ENCODE measurements at places on chromosomes 6 and 20. TPM values are rescaled to one million over a fixed set of nuclear protein-coding genes. Genes with fewer than 3 reads are reported as not detected.

- no peak for DNase-seq
These were observed 137.0 kb upstream of the SULF2 start for GRCh38 chr20:47922269-47922668.

- DNase-seq: no peak
These were observed 454.8 kb downstream of the PHF3 start for GRCh38 chr6:64090352-64090751.

DNA sequence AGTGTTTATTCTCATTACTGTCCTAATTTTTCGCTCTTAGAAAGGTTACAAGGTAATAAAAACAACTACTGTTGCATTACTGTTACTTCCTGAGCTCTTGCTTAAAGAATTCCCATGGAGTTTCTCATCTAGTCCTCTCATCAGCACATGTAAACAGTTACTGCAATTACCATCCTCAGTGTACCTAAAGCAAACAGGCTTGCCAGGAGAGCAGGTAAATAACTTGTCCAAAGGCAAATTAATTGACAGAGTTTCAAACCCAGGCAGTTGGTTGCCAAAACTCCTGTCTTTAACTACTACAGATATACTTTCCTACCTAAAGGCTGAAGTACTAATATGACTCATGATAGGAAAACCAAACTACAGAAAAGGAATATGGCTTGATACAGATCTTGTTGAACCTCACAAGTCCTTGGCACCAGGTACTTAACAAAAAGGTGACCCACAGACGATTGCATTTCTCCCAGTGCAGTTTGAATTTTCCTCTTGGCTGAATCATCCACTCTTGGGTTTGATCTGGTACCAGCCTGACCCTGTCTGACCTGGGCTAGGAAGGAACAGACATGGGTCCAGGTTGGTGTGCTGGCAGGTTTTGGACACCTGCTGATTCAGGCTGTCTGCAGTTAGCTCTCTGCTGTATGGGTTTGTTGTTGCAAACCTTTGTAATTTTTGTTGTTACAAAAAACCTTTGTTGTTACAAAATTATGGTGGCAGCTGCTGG is 153.0 kb downstream of the CFAP61 start:
- DNase-seq: no peak

DNA sequence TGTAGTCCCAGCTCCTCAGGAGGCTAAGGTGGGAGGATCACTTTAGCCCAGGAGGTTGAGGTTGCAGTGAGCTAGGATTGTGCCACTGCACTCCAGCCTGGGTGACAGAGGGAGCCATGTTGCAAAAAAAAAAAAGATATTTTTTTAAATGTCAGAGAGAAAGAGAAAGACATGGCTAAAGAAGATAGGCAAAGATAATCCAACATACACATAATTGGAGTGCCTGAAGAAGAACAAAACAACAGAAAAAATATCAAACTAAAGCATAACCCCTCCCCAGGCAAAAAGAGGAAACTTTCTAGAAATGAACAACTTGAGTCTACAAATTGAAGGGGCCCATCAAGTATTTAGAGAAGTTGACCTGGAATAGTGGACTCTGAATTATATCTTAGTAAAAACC is 14.0 kb upstream of the GRM4 start:
- peak; percentile 14 for DNase-seq

DNA sequence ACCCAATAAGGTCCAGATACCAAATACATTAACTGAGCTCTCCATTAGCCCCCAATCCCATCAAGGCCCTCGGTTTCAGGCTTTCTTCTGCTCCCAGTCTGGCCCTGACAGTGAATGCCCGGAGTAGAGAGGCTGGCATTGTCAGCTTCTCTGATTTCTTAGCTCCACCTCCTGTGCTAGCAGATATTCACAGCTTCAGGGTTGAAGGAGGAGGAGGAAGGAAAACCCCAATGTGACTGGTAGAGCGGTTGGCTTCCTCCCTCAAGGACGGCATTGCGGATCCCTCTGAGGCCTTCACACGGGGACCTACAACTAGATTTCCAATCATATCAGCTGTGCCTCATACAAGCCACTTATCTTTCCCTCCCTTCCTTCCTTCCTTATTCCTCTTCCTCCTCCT is 164.1 kb upstream of the SYNDIG1 start:
- DNase-seq: no peak

DNA sequence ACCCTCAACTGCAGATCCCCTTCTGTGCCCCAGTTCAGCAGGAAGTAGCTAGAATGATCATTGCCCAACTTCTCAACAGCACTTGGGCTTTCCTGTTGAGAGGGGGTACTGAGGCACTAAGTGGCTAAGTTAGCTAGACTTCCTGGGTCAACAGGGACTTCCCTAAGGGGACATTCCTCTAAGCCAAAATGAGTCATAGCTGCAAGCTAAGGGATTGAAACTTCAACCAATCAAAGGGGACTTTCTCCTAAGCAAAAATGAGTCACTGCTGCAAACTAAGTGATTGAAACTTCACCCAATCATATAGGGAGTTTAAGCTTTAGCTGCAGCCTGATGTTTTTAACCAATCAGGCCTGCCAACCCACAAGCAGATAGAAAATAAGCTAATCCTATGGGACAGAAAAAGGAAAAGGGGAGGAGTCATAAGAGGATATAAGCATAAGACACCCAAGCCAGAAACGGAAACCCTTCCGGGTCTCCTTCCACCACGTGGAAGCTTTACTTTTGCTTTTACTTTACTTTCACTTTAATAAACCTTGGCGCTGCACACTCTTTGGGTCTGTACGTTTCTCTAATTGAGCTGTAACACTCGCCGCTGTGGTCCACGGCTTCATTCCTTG is 659.0 kb upstream of the HS3ST5 start:
- DNase-seq: peak; percentile 67

- no peak for DNase-seq
These were observed 54.2 kb downstream of the HIVEP1 start for GRCh38 chr6:12066297-12066696.

DNA sequence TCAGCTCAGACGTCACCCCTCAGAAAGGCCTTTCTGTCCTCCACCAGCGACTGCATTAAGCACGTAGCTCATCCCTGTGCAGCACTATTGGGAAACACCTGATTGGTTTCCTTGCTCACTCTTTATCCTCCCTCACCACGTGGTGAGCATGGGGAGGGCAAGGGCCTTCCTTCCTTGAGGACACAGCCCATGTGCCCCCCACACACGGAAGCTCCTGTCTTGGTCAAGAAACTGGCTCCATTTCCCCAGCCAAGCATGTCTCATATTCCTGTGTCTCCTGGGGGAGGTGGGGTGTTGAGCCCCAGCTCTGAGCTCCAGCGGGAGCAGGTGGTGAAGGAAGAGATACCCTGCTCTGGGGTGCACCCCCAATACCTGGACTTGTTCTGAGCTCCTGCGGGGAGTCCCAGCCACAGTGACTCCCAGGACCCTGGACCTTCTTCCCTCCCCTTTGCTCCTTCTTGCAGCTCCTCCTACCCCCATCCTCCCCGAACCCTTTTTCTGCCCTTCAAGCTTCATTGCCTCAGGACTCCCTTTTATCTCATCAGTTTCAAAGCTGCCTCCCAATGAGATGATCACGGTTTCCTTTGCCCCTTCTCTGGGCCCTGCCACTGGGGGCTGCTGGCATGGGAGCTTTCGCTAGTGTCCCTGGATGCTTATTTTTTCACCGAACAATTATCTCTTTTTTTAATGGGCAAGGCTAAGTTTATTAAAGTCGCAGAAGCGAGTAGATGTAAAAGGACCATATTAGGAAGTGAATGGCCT is 230.1 kb downstream of the TFAP2C start:
- no peak for DNase-seq

DNA sequence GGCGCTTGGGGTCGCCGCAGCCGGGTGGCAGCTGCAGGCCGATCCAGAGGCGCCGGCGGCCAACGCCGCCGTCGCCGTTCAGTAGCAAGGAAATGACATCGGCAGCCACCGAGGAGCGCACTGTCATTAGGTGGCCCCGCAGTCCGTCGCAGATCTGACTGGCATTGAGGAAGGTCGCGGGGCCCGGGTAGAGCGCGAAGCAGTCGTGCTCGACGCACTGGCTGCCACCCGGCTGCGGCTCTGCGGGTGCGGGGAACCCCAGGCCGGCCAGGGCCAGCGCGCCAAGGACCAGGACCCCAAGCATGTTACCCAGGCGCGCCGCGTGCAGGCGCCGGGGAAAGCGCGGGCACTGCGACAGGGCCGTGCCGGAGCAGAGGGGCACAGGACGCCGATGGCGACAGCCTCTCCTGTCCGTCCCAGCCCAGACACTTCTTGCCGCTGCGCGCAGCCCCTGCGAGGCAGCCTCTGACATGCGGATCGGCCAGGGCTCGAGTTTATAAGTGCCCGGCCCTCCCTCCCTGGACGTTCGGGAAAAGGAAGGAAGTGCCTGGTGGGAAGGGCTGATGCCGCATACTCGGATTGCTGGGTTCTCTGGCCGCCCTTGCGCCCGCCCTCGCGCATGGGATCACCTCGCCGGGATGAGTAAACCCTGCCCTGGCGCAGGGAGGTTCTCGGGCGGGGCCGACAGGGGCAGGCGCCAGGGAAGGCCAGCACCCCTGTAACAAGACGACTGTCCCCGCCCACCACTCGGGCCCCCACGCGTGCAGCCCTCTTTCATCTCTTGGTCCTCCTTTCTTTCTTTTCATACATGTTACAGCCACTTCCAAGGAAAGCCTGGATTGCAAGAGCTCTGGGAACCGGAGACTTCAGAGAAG is at the start of gene THBD:
TSS of gene THBD (minus strand) at position 472 of the 875 bp plus-strand sequence. CDS start at position 304, 168 bp downstream.
- DNase-seq: peak; percentile 94

GRCh38 chr6:142307963-142308748 is 6.3 kb downstream of the ADGRG6 start:
- no peak for DNase-seq

GRCh38 chr20:1377341-1377871 is 15.4 kb downstream of the FKBP1A start:
- DNase-seq: no peak

Gene HLA-G
- not detected for total RNA-seq

Gene PRELID3B
- total RNA-seq: 128 TPM

Gene ADGRF1
- 52.7 TPM for total RNA-seq

Gene KCNQ2
- total RNA-seq: 10.0 TPM

Gene HLA-DPA1
- not detected for total RNA-seq

Gene ETV7
- not detected for total RNA-seq

Gene VARS2
- 29.5 TPM for total RNA-seq

Gene SMOC2
- total RNA-seq: 0.68 TPM

Gene GTF2H4
- 49.7 TPM for total RNA-seq
